ENCODE measurements at places on chromosomes 1 and 21. TPM values are rescaled to one million over a fixed set of nuclear protein-coding genes. Genes with fewer than 3 reads are reported as not detected.

Gene ESPN
- 3.9 TPM for total RNA-seq

- H3K36me3 ChIP-seq: peaks cover 29% of the 10 kb centered on the region
- H3K27me3 ChIP-seq: no peaks in the 10 kb centered on the region
- no peak for DNase-seq
- H3K27ac ChIP-seq: no peak overlapping the region
Measured at GRCh38 chr1:54027848-54028247, 9.9 kb upstream of the LDLRAD1 start.

- H3K27me3 ChIP-seq: no peaks in the 10 kb centered on the region
- H3K4me3 ChIP-seq: no peak overlapping the region
- H3K4me1 ChIP-seq: no peaks in the 10 kb centered on the region
- no peak for DNase-seq
- no peak overlapping the region for H3K27ac ChIP-seq
- no peaks in the 10 kb centered on the region for H3K36me3 ChIP-seq
Measured at GRCh38 chr1:107414550-107414949, 273.7 kb downstream of the NTNG1 start.

DNA sequence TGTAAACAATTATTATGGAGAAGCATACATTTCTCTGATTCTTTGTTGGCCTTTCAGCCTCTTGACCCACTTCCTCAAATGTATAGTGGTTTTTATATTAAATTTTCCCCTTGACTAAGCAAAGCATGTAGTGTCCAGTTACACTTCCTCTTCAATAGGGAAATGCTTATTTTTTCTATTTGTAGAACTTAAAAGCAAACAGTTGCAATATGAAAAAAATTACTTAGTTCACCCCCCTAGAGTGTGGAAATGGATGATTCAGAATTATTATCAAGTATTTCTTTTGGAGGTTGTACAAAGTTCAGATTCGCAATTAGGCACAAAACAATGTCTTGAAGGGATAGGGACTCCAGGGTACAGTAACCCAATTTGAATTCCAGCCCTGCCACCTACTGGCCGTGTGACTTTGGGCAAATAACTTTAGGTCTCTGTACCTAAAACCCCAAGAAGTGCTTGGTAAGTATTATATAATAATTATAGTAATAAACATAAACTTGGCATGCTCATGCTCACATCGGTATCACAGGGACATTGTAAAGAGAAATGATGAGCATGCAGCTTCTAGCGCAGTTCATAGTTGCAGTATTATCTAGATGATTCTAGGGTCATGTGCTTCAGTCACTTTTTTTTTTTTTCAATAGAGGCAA lies 28.6 kb upstream of the IFNGR2 start:
- no peak overlapping the region for H3K4me3 ChIP-seq
- peak; percentile 59 for DNase-seq
- no peaks in the 10 kb centered on the region for H3K27me3 ChIP-seq
- H3K4me1 ChIP-seq: peaks cover 16% of the 10 kb centered on the region

- H3K4me3 ChIP-seq: no peak overlapping the region
- no peaks in the 10 kb centered on the region for H3K36me3 ChIP-seq
- no peak overlapping the region for H3K27ac ChIP-seq
- DNase-seq: no peak
- peaks cover 10% of the 10 kb centered on the region for H3K4me1 ChIP-seq
- H3K27me3 ChIP-seq: no peaks in the 10 kb centered on the region
Measured at GRCh38 chr21:39004634-39005501, 178.4 kb downstream of the PSMG1 start.

- no peak overlapping the region for H3K4me3 ChIP-seq
- no peaks in the 10 kb centered on the region for H3K27me3 ChIP-seq
- no peak overlapping the region for H3K27ac ChIP-seq
- peaks cover 7% of the 10 kb centered on the region for H3K4me1 ChIP-seq
Measured at GRCh38 chr1:181324797-181325616, 158.3 kb upstream of the CACNA1E start.

- no peaks in the 10 kb centered on the region for H3K27me3 ChIP-seq
- no peak overlapping the region for H3K27ac ChIP-seq
- no peaks in the 10 kb centered on the region for H3K4me1 ChIP-seq
Measured at GRCh38 chr1:21724098-21724497, 54.9 kb upstream of the RAP1GAP start.

GRCh38 chr1:84603941-84604830 lies 29.9 kb upstream of the CTBS start:
- H3K36me3 ChIP-seq: no peaks in the 10 kb centered on the region
- DNase-seq: no peak
- no peak overlapping the region for H3K27ac ChIP-seq

GRCh38 chr1:207398986-207399385 lies 55.1 kb upstream of the CR2 start:
- no peaks in the 10 kb centered on the region for H3K36me3 ChIP-seq
- no peak for DNase-seq
- H3K27me3 ChIP-seq: no peaks in the 10 kb centered on the region
- H3K27ac ChIP-seq: no peak overlapping the region

DNA sequence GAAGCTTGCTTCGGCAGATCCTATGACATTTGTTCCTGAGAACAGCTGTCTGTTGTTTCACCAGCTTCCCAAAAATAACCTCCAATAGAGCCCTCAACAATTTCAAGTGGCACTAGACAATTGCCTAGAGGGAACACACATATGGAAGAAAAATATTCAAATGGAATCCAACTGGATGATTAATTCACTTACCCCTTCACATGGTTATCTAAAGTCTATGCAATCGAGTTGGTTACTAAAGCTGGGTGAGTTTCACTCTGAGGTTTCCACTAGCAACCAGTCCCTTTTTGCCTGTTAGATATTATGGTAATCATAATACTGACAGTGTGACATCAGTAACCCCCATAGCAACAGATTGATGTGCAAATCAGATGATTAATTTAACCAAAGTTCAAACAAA lies at the start of gene LEMD1:
LEMD1 (minus strand) TSS at position 259 of the 400 bp plus-strand sequence. CDS start 1,520 bp downstream, outside the sequence.
- H3K4me1 ChIP-seq: no peaks in the 10 kb centered on the region
- no peaks in the 10 kb centered on the region for H3K27me3 ChIP-seq
- no peak within 1 kb of the TSS for H3K4me3 ChIP-seq

All from CD4-positive, alpha-beta T cell (primary cell).